SHP77 (cell line): ENCODE measurements at places on chromosomes 6 and 20.

DNA sequence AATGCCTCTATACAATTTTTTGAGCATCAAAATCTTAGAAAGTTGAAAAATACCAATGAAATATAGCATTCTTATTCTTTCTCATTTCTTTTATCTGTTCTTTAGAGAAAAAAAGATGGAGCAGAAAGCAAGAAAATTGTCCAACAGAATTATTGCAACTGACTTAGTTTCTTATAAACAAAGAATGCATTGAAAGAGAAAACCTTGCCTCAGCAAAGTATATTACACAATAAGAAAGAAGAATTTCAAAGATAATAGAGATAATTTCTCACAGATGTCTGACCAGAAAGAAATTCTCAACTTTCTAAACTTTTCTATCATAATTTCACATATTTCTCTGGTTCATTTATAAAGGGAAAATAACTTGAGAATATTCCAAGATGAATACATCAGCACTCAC is 47.0 kb upstream of the PRND start:
- DNase-seq: no peak

GRCh38 chr20:61447952-61448351 is 195.9 kb downstream of the CDH4 start:
- no peak for DNase-seq

DNA sequence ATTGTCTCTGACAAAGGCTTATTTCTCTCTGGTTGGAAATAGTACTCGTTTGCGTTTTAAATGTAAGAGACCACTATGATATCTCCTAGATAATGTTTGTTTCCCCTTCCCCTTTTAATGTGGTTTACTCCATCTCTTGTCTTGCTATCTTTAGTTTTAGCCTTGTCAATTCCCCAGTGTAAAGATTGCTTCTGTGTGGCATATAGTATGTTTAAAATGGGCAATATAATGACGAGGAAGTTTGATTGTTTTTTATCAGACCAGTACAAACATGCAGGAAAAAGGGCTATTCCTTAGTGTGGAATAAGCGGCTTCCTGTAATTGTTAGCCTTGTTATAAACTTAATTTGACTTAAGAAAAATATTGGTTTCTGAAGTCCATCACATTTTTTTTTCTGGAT is 3.1 kb downstream of the QKI start:
- no peak for DNase-seq

DNA sequence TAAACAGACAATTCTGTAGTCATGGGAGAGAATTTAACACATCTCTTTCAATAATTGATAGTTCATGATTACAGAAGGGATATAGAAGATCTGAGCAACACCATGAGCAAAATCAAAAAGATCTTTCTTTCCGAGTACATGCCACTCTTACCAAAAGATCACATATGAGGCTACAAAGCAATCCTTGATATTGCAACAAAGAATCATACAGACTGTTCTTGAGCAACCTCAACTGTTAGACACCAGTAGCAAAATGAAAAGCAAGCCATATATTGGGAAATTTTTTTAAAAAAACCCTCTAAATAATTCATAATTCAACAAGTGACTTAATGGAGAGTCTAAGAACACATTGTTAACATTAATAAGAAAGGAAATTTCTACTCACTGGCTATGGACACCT is 3.6 kb upstream of the CD83 start:
- no peak for DNase-seq

- no peak for DNase-seq
Observed at GRCh38 chr6:836276-836853, 143.4 kb upstream of the EXOC2 start.

DNA sequence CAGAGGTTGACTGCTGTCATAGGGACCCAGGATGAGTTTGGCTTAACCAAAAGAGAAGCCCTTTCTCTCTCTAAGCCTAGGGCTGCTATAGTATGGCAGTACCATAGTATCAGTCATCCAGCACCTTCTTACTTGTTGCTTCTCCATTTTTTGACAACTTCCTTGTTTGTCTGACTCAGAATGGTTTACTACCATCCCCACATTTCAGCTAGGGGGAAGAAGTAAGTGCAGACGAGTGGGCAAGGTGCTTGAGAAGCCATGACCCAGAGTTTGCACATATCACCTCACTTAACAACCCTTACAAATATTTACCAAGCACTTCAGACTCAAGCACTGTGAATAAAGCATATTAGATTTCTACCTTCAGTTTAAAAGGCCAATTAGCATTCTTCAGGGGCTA is 289.9 kb upstream of the TSHZ2 start:
- no peak for DNase-seq

GRCh38 chr6:15256538-15257271 is 10.8 kb downstream of the JARID2 start:
- DNase-seq: no peak

DNA sequence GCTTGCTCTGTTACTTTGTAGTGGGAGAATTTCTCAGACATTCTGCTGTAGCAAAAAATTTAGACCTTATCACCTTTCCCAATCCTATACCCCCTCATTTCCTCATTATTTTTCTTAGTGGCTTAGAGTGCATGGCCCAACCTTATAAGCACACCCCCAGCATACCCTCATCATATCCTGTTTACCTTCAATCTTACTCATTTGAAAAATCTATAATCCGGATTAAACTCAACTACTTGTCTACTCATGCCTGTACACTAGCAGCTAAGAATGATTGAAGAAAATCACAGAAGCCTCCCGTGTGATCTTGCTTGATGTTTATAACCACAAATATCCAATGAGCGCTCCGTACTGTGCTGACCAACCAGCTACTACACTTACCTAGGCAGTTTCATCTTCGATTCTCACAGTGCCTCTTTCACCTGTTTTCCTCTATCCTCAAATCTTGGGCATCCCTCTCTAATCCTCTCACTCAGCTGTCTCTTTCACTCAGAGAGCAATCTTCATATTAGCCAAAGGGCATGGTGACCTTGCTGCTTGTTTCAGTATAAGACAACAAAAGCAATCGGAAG is 36.6 kb downstream of the AIG1 start:
- DNase-seq: no peak

- DNase-seq: no peak
Observed at GRCh38 chr6:109625199-109625598, 65.8 kb downstream of the AK9 start.

DNA sequence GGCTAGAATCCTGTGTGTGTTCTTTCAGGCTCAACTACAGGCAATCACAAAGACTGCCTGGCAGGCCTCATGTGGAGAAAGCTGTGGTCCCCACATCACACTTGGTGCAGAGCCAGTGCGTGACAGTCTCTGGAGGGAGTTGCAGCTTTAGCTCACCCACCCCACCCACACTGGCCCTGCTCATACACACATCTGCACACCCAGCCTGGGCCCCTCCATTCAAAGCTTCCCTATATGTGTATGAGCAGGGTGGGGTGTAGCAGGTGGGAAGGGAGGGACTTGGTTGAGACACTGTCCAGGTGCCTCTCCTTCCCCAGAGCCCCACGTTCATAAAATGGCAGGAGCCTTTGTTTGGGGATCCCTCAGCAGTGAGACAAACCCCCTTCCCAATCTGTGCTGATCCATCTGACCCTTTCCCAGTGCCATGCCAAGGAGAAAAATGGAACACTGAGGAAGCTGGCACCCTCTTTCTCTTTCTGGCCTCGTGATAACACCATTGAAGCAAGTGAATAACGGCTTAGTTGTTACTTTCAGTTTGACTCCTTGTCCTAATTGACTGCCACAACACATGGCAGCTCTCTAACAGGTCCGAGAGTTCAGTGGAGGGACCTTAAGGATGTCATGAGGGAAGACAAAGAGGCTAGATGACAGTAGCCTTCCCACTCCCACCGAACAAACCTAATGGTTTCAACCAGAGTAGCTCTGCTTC is 53.8 kb upstream of the NRSN1 start:
- no peak for DNase-seq

GRCh38 chr6:11403035-11403601 is 134.4 kb upstream of the TMEM170B start:
- no peak for DNase-seq

- DNase-seq: no peak
Observed at GRCh38 chr20:19211661-19212468, 577 bp upstream of the SLC24A3 start.

GRCh38 chr6:29925727-29926412 is 16.5 kb upstream of the HLA-A start:
- no peak for DNase-seq

GRCh38 chr6:114312931-114313330 is 29.9 kb downstream of the HS3ST5 start:
- DNase-seq: no peak
